Pulmonary artery endothelial cell (primary cell): ENCODE measurements at places on chromosomes 7 and 10. TPM values are rescaled to one million over a fixed set of nuclear protein-coding genes. Genes with fewer than 3 reads are reported as not detected.

Gene AOC1
- total RNA-seq: not detected in 2 replicates

Gene THSD7A
- 18.8 and 30.5 TPM in 2 replicates for total RNA-seq

Gene RAMP3
- not detected in 2 replicates for total RNA-seq

Gene ANXA8
- not detected in 2 replicates for total RNA-seq

Gene TMEM236
- total RNA-seq: 0.07 and 0.11 TPM in 2 replicates

Gene BEND7
- 13.9 and 16.5 TPM in 2 replicates for total RNA-seq

Gene ACTR3C
- 0.20 and 0.67 TPM in 2 replicates for total RNA-seq

Gene WDR11
- 92.9 and 107 TPM in 2 replicates for total RNA-seq

Gene GNG11
- total RNA-seq: 147 and 170 TPM in 2 replicates

Gene PROSER2
- 6.5 and 6.8 TPM in 2 replicates for total RNA-seq

Gene SEMA4G
- 0.60 and 0.79 TPM in 2 replicates for total RNA-seq

Gene PTPRN2
- total RNA-seq: 0.53 and 0.88 TPM in 2 replicates

Gene SHTN1
- total RNA-seq: 3.2 and 4.7 TPM in 2 replicates

Gene CXCL12
- total RNA-seq: 0.40 and 2.0 TPM in 2 replicates

Gene CLDN15
- 2.0 and 3.6 TPM in 2 replicates for total RNA-seq

Gene GPR141
- total RNA-seq: not detected in 2 replicates

Gene DNAH11
- 0.07 and 1.3 TPM in 2 replicates for total RNA-seq

Gene TRIM73
- 0.67 and 0.73 TPM in 2 replicates for total RNA-seq

Gene ANKRD22
- not detected in 2 replicates for total RNA-seq

Gene HSPA12A
- total RNA-seq: 0.13 and 0.42 TPM in 2 replicates

Gene HHEX
- 46.5 and 50.5 TPM in 2 replicates for total RNA-seq

Gene SMKR1
- 0.40 and 0.63 TPM in 2 replicates for total RNA-seq

Gene SYCE1
- total RNA-seq: 0.21 TPM in 1 of 2 replicates, not detected in the other

Gene ADCY1
- total RNA-seq: 0.26 and 0.32 TPM in 2 replicates

Gene H2BK1
- total RNA-seq: not detected in 2 replicates

Gene PRKRIP1
- total RNA-seq: 13.8 and 14.3 TPM in 2 replicates

Gene CCDC3
- 0.18 and 0.66 TPM in 2 replicates for total RNA-seq

Gene ZNRF2
- total RNA-seq: 4.9 and 8.9 TPM in 2 replicates

Gene VWDE
- total RNA-seq: 0.07 TPM in 1 of 2 replicates, not detected in the other

Gene ECHDC3
- 4.2 and 6.7 TPM in 2 replicates for total RNA-seq

Gene POU6F2
- total RNA-seq: not detected in 2 replicates

Gene WEE2
- not detected in 2 replicates for total RNA-seq

Gene CARD11
- 18.4 and 18.5 TPM in 2 replicates for total RNA-seq

Gene TMEM130
- total RNA-seq: not detected in 2 replicates

Gene NPSR1
- total RNA-seq: not detected in 2 replicates

Gene CPA2
- total RNA-seq: not detected in 2 replicates

Gene CALN1
- total RNA-seq: not detected in 2 replicates

Gene FAM131B
- 1.2 and 1.5 TPM in 2 replicates for total RNA-seq

Gene SLC16A9
- 0.07 TPM in 1 of 2 replicates, not detected in the other for total RNA-seq

Gene ZCCHC24
- 5.1 and 5.7 TPM in 2 replicates for total RNA-seq

Gene KIN
- 5.7 and 5.9 TPM in 2 replicates for total RNA-seq

Gene ANKRD61
- 0.07 TPM in 2 replicates for total RNA-seq

Gene LRRTM3
- not detected in 2 replicates for total RNA-seq

Gene CCL24
- total RNA-seq: not detected in 2 replicates

Gene LRIT1
- not detected in 2 replicates for total RNA-seq

Gene BAIAP2L1
- under 0.01 and 0.04 TPM in 2 replicates for total RNA-seq

Gene IPMK
- total RNA-seq: 10.3 and 11.0 TPM in 2 replicates

Gene FRMPD2
- total RNA-seq: not detected in 2 replicates

Gene HEPACAM2
- 0.07 TPM in 1 of 2 replicates, not detected in the other for total RNA-seq

Gene CPA5
- not detected in 2 replicates for total RNA-seq

Gene EPHA1
- under 0.01 and 0.07 TPM in 2 replicates for total RNA-seq

Gene KLF14
- not detected in 2 replicates for total RNA-seq

Gene SUN3
- total RNA-seq: not detected in 2 replicates
